Adipose tissue (tissue), 3 donors: ENCODE measurements at places on chromosomes 6 and 20. TPM values are rescaled to one million over a fixed set of nuclear protein-coding genes. Genes with fewer than 3 reads are reported as not detected.

The LY6G6F gene
- polyA plus RNA-seq, result not detected

The ATXN1 gene
- 6.8 TPM for polyA plus RNA-seq

The DLK2 gene
- polyA plus RNA-seq, result 0.25 TPM

The KCNK5 gene
- polyA plus RNA-seq, result 1.0 TPM

The ZSWIM1 gene
- 2.5 TPM for polyA plus RNA-seq

The SRMS gene
- not detected for polyA plus RNA-seq

The PRDM13 gene
- not detected for polyA plus RNA-seq

The EFCAB8 gene
- not detected for polyA plus RNA-seq

The CFAP206 gene
- 0.07 TPM for polyA plus RNA-seq
